ENCODE measurements at places on chromosomes 4 and X. TPM values are rescaled to one million over a fixed set of nuclear protein-coding genes. Genes with fewer than 3 reads are reported as not detected.

The TMEM271 gene
- not detected for total RNA-seq

The PFKFB1 gene
- total RNA-seq: not detected

The RRH gene
- total RNA-seq: not detected

The MTMR1 gene
- 15.1 TPM for total RNA-seq

The GPR50 gene
- not detected for total RNA-seq

The TKTL2 gene
- total RNA-seq: not detected

The AKAP4 gene
- total RNA-seq: not detected

The FAM200B gene
- total RNA-seq: 33.0 TPM

The SMAD1 gene
- 127 TPM for total RNA-seq

The TKTL1 gene
- not detected for total RNA-seq

The VMA21 gene
- 60.9 TPM for total RNA-seq

The KLHL4 gene
- total RNA-seq: 65.0 TPM

The FAM133A gene
- not detected for total RNA-seq

The ZNF711 gene
- 6.2 TPM for total RNA-seq

The CDX4 gene
- not detected for total RNA-seq

The ARHGAP6 gene
- total RNA-seq: 0.17 TPM

The PDGFC gene
- 47.3 TPM for total RNA-seq

The RADX gene
- total RNA-seq: 0.14 TPM

The KIF4A gene
- 29.6 TPM for total RNA-seq

The ASB11 gene
- total RNA-seq: not detected

The LRCH2 gene
- total RNA-seq: 12.6 TPM

The SOD3 gene
- not detected for total RNA-seq

The CSAG3 gene
- total RNA-seq: not detected

The IL15 gene
- 2.0 TPM for total RNA-seq

The POU3F4 gene
- not detected for total RNA-seq

The NSUN7 gene
- not detected for total RNA-seq

The PRKG2 gene
- total RNA-seq: not detected

The LUZP4 gene
- not detected for total RNA-seq

The SPACA5 gene
- not detected for total RNA-seq

The PPP1R2C gene
- total RNA-seq: not detected

The ARSJ gene
- total RNA-seq: 26.2 TPM

The TBC1D9 gene
- total RNA-seq: 76.6 TPM

The TSPAN5 gene
- 138 TPM for total RNA-seq
